Frontal cortex (tissue), 4 donors: ENCODE measurements at places on chromosomes 1 and 21.

DNA sequence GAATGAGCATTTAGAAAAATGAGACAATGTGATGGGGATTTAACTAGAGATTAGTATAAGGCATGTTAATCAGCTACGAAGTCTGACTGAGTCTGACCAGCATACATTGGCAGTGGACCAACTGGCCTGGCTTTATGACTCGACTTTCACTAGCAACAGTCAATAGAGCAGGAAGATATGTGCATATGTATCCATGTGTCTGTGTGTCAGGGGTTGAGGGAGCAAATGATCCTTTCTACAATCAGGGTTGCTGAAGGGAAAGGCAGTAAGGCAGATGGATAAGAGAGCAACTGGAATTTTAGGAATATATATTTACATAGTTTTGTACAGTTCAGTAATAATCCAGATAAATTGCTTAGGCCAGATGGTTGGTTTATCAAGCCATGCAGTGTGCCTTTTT lies 645.6 kb downstream of the PLA2G4A start:
- no peak for DNase-seq

DNA sequence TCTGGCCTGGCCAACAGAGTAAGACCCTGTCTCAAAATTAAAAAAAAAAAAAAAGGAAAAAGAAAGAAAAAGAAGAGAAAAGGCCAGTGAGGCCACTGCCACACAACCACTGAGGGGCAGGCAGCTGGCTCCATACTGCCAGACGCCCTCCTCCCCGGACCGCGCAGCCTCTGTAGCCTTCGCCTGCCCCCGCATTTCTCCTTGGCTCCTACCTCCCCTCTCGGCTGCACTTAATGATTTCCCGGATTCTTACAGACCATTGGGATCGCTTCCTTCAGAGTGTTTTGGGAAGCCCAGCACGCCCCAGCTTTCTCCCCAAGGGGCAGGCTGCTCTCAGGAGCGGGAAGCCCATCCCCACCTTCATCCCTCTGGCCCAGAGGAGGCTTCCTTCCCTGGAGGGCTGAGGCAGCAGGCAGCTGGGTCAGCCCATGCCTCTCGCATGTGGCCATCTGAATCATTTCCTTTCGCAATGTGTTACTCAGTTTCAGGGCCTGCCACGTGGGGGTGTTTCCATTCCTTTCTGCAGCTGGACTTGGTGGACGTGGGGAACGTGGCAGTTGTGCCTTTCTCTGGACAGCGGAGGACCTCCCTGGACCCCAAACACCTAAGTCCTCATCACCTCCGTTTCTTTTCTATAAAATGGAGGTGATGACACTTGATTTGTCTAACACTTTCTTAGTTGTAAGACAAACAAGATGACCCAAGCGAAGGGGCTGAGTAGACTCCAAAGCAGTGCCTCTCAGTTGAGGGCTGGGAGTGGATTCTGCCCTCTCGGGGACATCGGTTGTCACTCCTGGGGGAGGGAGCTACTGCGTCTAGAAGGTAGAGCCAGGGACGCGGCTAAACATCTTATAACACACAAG lies 2.3 kb downstream of the SLC2A5 start:
- DNase-seq = no peak

DNA sequence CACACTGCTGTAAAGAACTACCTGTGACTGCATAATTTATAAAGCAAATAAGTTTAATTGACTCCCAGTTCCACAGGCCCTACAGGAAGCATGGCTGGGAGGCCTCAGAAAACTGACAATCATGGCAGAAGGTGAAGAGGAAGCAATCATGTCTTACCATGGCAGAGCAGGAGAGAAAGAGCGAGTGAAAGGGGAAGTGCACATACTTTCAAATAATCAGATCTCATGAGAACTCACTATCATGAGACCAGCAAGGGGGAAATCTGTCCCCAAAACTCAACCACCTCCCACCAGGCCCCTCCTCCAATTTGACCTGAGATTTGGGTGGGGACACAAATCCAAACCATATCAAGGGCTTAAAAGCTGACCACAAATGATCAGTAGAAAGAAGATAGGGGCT lies 493.2 kb downstream of the PTPRC start:
- DNase-seq = no peak

DNA sequence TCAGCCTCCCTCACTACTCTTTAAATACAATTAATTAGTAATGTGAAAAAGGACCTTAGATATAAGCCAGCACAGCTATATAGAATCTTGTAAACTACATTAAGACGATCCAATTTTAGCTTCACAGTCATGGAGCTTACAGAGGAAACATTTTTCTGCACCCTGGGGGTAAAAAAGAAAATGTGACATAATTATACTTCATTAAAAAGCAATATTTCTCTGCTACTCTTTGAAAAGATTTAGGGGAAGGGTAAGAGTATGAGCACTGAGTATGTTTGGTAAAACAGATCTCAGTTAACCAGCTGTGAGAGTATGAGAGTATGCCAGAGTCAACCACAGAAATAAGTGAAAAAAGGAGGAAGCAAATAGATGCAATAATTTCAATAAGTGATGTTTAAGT lies 1415.9 kb downstream of the PLA2G4A start:
- no peak for DNase-seq

DNA sequence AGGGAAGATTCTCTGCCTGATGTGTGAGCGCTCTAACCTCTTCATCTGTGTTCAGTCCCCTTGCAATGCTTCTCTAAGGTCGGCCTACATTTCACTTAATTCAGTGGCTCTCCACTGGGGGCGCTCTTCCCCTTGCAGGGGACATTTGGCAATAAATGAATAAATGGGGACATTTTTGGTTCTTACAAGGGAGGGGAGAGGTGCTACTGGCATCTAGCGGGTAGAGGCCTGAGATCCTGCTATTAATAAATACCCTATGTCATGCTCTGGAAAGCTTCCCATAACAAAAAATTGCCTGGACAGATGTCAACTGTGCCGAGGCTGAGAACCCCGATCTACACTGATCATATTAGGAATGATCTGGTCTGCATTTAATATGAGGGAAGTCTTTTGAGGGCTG lies 25.9 kb upstream of the DNAJC11 start:
- DNase-seq = peak; percentile 47

- DNase-seq = no peak
These were observed 153.9 kb downstream of the CASZ1 start for GRCh38 chr1:10642403-10643080.

DNA sequence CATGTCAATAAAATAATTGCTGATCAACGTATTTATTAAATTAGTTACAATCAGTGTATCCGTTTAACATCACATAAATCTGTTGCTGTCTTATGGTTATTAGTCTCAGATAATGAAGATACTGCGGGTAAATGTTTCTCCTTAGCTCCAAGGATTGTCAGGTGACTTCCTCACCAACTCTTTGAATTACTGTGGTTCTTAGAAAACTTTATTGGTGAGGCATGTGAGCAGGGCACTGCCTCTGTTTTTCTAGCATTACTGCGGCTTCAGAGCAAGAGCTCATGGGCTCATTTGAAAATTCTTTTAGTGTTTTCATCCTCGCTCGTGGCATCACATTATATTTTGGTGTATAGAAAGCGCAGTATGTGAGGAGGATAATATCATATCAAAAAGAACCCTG lies 555.9 kb downstream of the LMO4 start:
- DNase-seq = no peak

GRCh38 chr1:6646499-6647148 lies 22.0 kb downstream of the THAP3 start:
- DNase-seq = peak; percentile 70

DNA sequence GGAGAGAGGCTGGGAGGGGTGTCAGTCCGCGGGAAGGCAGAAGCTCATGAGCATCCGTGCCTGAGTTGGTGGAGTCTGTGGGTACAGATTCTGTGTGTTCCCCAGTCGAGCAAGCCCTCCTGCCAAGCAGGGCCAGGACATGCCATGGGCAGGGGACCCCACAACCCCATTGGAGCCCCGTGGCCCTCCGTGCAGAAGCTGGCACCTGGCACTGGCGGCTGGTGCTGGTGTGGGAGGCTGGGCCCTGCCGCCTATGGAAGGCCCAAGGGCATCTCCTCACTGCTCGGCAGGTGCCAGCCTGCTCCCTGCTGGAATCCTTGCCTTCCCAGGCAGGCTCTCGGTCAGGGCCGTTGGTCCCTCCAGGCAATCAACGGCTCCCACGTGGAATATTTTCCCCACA lies 73.7 kb downstream of the UBE2T start:
- DNase-seq = no peak

GRCh38 chr1:119713749-119714456 lies 2.2 kb downstream of the PHGDH start:
- DNase-seq = no peak

- DNase-seq = no peak
These were observed 717.3 kb downstream of the MATN1 start for GRCh38 chr1:30005972-30006619.

- no peak for DNase-seq
These were observed 543.0 kb upstream of the DAB1 start for GRCh38 chr1:57966751-57967406.

DNA sequence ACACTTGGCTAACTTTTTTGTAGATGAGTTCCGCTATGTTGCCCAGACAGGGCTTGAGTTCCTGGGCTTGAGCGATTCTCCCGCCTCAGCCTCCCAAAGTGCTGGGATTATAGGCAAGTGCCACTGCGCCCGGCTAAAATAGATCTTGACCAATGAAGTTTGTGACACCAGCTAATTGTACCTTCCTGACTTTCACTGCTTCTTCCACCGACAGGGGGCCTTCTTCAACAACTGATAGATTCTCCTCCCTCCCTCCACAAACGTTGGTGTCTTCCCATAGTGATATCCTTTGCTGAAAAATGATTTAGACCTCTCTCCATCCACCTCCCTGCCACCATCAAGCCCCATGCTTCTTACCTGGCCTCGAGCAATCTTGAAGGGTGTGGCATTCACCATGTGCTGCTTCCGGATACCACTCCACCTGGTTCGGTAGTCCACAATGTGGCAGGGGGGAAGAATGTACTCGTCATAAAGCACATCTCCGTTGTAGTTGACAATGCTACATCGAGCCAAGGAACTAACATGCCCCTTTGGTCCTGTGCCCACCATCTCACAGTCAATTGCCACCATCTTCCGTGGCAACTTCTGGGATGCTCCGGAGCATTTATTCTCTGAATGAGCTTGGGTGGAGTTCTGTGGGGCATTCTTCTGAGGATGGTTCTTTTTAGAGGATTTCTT lies 1.6 kb upstream of the METTL25B start:
- DNase-seq = peak; percentile 58
